ENCODE measurements at places on chromosomes 5 and 9.

GRCh38 chr5:136006761-136007251, 22.0 kb upstream of the TGFBI start:
- DNase-seq, result no peak

GRCh38 chr5:73321757-73322436, 126.7 kb downstream of the FOXD1 start:
- no peak for DNase-seq

DNA sequence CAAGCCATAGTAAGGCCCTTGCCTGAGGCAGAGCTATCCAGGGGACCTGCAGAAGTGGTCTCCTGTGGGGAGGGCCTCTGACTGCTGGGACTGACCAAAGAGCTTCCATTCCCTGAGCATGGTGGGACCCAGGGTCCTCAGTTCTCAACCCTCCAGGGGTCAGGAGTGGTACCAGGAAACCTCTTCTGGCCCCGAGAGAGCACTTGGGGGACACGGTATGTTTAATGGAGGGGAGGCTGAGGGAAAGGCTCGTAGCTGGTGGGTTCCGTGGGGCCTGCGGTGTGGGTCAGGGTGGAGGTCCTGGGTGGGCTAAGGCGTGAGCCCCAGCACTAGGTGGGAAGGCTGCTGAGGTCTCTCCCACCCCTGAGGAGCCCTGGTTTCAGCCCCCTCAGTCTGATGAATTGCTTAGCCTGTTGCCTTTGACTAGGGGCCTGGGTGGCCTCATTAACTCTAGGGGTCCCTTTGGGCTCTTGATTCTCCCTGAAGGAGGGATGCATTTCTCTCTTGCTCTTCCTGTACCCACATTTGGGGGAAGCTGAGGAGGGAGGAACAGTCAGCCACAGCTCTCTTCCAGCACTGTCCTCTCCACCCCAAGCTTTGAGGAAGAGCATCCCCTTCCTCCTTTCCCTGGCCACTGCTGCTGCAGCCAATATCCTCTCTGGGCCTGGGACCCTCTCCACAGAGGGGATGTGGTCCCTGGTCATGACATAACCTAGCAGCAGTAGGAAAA, 34.0 kb downstream of the CSF1R start:
- no peak for DNase-seq

DNA sequence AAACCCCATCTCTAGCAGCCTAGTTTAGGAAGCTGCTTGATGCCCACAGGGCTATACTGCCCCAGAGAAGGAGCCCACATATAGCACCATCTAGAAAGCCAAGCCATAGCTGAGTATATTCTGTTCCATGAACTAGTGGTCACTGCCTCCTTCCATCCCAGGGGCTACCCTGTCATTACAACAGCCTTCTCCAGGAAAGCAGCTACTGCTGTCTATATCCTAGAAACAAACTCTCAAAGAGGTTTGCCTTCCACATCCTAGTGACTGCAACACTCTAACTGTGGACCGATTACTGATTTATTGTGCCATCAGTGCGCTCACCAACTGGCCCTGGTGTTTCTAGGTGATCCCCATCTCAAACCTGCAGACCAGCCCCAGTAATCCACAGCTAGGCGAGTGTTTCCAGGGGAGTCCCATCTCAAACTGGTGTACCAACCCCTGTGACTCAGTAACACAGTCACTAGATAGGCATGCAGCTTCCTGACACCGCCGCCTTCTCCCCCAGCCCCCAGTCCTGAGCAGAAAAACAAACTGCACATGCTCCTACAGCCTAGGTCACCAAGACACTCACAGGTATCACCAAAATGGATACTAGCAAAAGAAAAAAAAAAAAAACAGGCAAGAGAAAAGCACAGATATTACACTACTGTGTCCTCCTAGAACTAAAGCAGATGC, 14.8 kb downstream of the SPTLC1 start:
- DNase-seq, result no peak

GRCh38 chr9:136174779-136175615, 29.9 kb downstream of the LHX3 start:
- no peak for DNase-seq

DNA sequence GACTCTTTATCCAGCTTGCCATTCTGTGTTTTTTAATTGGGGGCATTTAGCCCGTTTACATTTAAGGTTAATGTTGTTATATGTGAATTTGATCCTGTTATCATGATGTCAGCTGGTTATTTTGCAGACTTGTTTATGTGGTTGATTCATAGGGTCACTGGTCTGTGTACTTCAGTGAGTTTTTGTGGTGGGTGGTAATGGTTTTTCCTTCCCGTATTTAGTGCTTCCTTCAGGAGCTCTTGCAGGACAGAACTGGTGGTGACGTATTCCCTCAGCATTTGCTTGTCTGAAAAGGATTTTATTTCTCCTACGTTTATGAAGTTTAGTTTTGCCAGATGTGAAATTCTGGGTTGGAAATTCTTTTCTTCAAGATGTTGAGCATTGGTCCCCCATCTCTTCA, 381.1 kb downstream of the MAN2A1 start:
- no peak for DNase-seq

DNA sequence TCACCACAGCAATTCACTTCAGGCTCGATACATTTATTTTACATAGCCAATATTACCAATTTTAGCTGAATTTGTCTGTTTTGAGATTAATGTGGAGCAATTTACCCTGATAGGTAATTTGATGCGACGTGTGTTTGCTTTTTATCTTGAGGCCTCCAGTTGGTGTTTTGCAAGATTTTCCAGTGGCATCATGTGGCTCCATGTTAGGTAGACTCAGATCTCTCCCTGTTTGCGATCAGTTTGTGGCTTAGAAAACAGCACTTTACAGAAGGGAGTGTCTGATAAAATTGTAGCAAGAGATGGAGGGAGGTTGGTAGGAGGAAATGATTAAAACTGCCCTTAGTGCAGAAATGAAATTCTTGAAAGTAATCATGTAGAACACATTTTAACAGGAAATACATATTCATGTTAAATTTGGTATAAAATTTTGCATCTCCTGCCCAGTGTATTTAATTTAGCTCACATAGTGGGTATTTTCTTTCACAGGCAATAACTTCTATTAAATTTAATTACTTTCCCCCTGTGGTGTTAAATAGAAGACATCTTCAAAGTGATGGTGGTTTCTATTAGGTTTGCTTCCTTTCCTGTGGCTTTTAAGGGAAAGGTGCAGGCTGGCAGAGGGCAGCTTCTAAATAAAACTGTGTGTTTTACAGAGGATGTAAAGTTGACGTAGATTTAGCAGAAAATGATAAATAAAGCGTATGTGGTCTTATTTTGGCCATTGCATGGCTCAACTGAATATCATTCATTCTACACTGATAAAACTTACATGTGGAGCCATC, 135.8 kb downstream of the KDM4C start:
- DNase-seq, result no peak

- no peak for DNase-seq
Measured at GRCh38 chr5:142994218-142994617, 224.0 kb downstream of the ARHGAP26 start.

GRCh38 chr5:9370256-9370655, 175.6 kb downstream of the SEMA5A start:
- no peak for DNase-seq

DNA sequence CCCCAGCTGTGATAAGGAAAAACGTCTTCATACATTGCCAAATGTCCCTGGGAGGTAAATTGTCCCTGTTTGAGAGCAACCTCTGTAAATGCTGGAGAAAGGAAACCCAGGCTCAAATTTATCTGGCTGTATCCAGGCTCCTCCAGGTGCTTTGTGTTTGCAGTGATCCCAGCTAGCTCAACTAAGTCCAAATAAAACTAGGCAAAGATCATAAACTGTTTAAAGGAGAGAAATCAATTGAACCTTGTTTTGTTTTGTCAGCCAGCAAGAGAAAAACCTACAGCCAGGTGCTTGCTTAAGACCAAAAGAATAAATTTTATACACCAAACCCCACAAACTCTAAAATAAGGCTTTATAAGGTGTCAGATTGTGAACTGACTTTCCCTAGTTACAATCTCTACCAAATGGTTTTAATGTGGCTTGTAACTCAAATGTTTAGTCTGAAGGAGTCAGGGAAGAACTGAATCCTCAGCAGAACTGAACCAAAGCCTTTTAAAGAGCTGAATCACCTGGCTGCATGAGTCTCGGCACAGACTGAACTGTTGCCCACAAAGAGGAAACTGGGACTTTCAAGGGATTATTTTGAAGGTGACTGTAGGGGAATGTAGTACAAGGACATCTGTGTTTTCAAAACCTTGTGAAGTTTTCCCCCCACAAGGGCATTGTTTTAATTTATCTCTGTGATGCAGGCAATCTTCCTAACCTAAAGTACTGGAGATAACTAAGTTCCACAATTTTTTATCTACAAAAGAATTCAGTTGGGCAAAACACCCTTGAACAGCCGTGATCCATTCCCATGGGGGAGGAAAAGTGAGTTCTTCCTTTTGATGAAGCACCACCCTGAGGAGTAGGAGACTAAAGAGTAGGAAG, 201.7 kb upstream of the TARS1 start:
- no peak for DNase-seq

GRCh38 chr9:71562140-71562539, 206.2 kb downstream of the CEMIP2 start:
- no peak for DNase-seq

DNA sequence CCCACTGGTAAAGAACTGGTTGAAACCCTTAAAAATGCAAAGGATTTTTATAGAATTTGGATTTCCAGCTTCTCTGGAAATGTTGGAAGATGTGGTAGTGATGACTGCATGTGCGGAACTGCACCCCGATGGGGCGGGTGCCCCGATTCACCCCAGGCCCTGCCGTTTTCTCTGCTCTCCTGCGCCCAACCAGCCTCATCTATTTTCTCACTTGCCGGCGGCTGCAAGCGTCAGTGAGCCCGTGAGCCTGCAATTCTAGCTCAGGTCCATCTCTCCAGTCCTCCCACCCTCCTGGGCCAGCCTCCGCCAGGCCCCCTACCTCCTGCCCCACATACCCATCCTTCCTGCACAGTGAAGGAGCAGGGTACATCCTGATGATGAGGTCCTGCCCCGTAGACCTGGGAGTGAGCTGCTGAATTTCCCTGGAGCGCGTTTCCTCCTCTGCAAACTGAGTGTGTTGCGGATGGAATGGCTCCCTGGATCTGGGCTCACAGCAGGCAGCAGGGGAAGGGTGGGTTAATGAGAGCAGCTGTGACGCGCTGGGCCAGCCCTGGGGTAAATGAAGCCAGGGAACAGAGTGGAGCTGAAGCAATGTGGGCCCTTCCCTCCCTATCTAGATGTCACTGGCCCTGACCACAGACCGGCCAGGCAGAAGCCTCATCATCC, 45.9 kb upstream of the PHYKPL start:
- DNase-seq, result no peak

- DNase-seq, result no peak
Measured at GRCh38 chr9:127683723-127684122, 23.1 kb upstream of the CFAP157 start.

DNA sequence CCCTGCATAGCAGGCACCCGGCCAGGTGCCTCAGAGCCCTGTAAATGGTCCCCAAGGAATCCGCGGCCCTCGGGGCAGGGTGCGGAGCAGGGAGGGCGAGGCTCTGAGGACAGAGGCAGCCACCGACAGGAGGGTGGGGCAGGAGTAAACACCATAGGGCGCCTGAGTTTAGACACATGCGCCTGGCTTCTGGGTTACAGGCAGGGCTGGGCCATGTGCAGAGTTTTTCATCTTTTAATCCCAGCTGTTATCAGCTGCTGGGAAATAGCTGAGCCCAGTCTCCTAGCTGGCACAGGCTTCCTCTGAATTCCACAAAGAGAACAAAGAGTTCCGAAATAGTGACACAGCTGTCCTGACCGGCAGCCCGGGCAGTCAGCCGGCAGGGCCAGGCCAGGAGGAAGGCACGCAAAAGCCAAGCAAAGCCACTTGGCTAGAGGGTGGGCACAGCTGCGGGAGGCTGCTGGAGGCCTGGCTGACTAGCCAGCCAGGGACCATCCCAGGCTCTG, 98.9 kb upstream of the PHYKPL start:
- DNase-seq, result no peak

- no peak for DNase-seq
Measured at GRCh38 chr5:66436721-66437120, 159.5 kb upstream of the MAST4 start.
